ENCODE measurements at places on chromosomes 5 and 9.

DNA sequence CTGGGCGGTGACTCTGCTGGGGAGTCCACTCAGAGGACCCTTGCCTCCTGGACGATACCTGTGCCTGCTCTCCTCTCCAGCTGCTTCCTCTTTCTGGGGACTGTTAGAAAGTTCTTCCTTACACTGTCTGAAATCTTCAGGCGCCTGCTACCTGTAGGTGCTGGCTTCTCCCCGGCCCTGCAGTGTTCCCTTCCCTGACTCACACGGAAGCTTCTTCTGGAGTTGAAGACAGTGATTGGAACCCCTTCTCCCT is 562 bp downstream of the GSN start:
- no peak for DNase-seq

DNA sequence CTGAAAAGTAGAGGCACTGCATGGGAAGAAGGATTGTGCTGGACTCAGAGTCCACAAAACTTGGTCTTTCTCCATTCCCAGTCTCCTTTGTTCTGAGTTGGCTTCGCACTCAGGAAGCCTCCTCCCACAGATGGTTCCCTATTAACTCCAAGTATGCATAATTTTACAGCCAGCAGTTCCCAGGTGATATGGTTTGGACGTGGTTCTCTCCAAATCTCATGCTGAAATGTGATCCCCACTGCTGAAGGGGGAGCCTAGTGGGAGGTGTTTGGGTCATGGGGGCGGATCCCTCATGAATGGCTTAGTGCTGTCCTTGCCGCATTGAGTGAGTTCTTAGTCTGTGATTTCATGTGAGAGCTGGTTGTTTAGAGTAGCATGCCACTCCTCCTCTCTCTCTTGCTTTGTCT is 86.6 kb downstream of the FEM1C start:
- DNase-seq, result no peak

DNA sequence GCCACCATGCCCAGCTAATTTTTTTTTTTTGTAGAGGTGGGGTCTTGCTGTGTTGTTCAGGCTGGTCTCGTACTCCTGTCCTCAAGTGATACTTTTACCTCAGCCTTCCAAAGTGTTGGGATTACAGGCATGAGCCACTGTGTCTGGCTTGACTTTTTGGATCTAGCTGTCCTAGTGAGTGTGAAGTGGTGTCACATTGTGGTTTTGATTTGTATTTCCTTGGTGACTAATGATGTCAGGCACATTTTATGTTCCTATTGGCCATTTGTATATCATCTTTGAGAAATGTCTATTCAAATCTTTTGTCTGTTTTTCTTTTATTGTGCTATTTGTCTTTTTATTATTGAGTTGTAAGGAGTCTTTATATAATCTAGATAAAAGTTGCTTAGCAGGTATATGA is 53.5 kb upstream of the MCCC2 start:
- DNase-seq, result no peak

DNA sequence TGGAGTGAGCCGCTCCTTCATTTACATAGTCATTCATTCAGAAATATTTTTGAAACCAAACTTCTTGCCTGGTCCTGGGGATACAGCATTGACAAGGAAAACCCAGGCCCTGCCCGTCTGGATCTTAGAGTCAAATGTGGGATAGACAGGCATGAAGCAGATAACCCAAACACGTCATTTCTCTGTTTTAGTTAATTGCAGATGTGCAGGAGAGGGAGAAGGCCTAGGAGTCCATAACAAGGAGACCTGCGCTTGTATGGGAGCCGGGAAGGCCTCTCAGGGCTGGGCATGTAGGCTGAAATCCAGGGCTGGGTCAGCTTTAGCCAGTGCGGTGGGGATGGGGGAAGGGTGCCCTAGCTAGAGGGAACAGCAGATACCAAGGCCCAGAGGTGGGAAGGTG is 43.3 kb downstream of the PRRX2 start:
- no peak for DNase-seq

DNA sequence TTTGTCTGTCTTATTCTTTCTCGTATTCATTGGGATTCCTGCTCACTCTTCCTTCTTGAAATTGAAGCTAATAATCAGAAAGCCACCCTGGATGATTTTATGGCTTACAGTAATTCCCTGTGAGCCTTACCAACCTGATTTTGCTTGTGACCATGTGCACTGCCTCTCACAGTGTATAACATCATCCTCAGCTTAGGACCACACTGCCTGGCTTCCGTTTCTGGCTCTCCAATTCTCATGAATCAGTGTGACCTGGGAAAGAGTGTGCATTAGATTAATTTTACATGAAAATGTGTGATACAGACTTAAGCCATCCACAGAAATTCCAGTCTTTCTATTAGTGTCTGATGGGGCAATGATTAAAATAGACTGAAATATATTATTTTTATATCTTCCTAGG is 126.8 kb upstream of the DMRT1 start:
- no peak for DNase-seq

DNA sequence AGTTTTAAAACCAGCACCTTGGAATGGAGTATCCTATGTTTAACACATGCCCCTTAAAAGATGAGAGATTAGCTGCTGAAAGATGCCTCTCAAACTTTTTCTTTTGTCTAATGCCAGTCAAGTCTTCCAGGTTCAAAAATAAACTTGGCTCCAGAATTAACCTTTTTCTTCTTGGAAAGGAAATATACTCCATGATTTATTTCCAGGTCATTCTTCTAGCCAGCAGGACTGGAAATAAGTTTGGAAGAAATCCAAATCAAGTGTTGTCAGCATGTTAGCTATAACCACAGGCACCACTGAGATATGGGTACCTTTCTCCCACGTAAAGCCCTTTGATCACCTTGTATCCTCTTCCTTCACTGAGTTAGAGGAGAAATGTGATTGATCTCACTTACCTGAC is 56.1 kb downstream of the NLN start:
- DNase-seq, result no peak

DNA sequence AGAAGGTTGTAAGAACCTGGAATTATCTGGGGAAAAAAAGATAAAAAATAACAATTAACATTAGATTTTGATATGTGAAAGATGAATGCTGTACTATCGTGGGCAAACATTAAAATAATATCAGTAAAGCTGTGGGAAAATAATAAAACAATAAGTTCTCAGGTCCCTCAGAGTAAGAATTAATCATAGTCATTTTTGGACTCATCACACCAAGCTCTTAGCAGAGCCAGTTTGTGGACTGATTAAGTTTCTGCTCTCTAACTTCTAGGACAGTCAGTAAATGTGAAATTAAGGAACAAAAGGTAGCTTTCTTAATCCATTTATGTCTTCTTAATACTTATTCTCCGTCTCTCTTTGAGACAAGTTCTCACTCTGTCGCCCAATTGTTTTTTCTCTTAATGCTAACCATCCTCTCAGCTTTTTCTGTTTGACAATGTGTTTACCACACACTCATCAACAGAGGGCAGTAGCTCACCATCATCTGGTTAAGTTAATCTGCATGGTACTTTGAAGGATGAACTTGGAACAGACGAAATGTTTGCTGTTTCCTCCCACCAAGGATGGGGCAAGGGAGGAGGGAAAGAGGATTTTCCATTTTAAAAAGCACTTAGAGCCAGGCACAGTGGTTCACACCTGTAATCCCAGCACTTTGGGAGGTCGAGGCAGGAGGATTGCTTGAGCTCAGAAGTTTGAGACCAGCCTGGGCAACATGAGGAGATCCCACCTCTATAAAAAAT is 5.3 kb upstream of the ACO1 start:
- DNase-seq, result no peak

- no peak for DNase-seq
Observed at GRCh38 chr5:135216471-135217343, 182.3 kb downstream of the MACROH2A1 start.

- DNase-seq, result no peak
Observed at GRCh38 chr5:50867140-50867539, 200.7 kb downstream of the PARP8 start.
